ENCODE measurements at places on chromosomes 4 and X.

DNA sequence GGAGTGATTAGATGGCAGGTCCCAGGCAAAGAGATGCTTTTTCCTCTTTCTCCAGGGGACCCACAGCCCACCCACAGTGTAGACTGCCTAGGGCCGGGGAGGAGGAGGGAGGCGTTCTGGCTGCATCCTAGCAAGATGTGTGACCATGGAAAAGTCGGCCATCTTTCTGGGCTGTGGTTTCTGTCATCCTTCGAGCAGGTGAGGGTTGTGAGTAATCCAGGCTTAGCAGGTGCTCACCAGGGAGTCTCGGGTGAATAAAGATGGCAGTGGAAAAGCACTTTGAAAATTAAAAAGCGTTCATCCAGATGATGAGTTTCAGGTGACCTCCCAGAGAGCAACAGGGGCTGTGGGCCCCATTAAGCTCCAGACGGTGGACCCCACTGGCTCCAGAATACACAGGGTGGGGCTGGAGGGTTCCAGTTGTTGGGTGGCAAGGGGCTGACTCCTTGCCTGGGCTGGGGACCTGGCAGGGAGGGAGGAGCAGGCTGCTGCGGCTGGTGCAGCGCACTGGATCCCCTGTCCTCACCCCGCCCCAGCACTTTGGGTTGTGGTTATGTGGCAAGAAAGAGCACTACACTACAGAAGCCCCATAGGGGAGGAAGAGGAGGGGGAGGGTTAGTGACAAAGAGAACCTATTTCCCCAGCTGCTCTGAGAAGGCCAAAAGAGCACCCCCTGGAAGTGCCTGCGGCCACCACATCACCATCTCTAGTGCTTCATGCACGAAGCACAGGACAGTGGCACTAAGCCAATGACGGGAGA is 23.7 kb downstream of the ELF4 start:
- DNase-seq, result no peak

- DNase-seq, result no peak
Measured at GRCh38 chr4:124212815-124213630, 499.5 kb downstream of the ANKRD50 start.

DNA sequence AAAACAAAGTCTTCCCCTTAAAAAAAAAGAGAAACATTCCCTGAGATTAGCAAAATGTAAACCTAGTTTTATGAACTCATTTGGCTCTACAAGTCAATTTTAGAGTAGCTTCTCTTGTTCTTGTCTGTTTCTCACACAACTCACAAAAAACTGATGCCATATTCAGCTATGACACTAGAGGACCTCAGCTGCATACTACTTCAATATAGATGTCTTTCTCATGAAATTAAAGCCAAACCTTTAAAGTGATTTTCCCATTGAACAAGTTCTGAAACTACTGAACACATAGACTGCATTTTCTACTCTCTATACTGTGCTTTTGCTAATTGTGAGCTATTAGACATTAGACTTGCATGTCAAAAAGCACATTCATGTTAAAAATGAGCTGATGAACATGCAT is 49.8 kb downstream of the TBCK start:
- no peak for DNase-seq

DNA sequence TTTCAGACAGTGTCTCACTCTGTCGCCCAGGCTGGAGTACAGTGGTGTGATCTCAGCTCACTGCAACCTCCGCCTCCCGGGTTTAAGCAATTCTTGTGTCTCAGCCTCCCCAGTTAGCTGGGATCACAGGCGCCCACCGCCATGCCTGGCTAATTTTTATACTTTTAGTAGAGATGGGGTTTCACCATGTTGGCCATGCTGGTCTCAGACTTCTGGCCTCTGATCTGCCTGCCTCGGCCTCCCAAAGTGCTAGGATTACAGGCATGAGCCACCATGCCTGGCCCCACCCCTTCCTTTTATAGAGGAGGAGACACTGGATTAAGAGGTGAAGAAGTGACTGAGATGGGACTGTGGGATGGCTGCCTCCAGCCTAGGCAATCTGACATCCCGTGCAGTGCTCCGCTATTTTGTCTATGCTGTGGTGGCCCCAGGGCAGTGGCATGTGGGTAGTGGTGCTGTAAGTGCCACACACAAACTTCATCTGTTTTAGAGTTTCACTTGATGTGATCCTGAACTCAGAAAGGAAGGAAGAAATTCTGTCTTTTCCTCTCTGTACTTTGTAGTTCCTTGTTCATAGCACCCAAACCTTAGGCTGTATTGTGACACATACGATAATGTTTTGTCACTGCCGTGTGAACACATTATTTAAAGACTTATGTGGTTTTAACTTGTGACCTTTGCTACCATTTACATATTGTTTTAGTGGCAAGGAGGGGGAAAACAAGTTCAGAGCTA is 48.9 kb downstream of the FNIP2 start:
- no peak for DNase-seq

GRCh38 chr4:26126143-26126718 is 194.6 kb upstream of the RBPJ start:
- no peak for DNase-seq

DNA sequence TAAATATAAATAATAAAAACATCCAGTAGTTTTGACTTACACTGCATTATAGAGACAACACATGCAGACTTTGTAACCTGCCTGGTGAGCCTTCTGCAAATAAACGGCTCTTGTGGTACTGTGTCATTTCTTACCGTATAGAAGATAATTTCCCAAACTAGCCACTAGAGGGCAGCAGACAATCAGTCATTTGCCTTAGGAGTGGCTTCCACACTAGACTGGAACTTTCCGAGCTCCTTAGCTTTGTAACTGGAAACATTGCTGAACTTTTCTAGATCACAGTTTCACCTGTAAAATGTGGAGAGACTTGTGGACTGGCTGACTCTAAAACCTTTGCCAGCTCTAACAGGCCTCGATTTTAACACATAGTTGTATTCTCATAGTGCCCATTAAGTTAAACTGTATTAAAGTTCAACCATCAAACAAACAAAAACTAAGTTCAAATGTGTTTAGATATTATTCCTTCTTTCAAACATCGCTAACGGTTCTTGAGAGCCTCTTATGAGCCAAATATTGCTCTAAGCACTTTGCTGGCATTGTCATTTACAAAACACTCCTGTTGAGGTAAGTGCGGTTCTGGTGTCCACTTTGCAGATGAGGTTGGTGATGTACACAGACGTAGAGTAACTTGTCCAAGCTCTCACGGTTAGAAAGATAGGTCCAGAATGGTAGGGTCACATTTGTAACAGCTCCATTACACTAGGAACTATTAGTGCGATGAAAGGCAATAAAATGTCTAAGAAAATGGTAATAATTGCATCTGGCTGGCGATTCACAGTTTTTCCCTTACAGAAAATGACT is 345.5 kb downstream of the ANK2 start:
- peak; percentile 13 for DNase-seq

DNA sequence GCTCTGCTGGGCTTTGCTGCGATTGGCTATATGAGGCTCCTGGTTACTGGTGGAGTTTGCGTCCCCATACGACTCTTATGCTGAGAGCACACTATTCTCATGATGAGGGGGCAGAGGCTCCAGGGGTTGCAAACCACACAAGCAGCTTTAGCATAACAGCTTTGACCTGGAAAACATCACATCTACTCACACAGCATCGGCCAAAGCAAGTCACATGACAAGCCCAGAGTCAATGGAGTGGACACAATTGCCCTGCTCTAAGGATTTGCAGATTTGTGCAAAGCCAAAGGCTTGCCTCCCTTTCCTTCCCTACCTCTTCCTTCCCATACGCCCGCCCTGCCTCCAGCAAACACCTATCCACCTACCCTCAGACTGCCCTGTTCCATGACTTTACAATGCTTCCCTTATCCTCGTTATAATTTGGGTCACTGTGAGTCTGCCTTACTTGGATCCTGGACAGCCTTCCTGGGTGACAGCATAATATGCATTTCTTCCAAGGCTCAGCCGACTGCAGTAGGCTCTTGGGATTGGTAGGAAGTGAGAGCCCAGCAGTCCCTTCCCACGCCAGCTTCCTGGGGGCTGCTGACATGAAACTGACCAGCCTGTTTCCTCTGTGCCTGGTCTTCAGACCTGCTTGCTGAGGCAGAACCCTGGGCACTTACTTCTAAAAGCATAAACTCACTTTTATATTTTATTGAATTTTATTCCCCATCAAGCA is 208.2 kb upstream of the PSAPL1 start:
- no peak for DNase-seq

DNA sequence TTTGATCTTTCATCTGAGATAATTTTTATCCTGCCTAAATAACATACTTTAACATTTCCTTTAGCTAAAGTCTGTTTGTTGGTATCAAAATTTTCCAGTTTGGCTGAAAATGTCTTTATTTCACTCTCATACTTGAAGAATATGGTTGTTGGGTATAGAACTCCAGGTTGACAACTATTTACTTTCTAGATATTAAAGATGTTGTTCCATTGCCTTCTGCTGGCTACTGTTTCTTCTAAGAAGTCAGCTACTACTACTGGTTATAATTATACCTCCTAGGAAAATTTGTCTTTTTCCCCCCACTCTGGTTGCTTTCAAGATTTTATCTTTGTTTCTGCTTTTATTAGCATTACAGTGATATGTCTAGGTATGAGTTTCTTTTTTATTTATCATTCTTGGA is 75.7 kb downstream of the SH3RF1 start:
- no peak for DNase-seq

GRCh38 chr4:89488736-89489135 is 181.1 kb upstream of the GPRIN3 start:
- no peak for DNase-seq

DNA sequence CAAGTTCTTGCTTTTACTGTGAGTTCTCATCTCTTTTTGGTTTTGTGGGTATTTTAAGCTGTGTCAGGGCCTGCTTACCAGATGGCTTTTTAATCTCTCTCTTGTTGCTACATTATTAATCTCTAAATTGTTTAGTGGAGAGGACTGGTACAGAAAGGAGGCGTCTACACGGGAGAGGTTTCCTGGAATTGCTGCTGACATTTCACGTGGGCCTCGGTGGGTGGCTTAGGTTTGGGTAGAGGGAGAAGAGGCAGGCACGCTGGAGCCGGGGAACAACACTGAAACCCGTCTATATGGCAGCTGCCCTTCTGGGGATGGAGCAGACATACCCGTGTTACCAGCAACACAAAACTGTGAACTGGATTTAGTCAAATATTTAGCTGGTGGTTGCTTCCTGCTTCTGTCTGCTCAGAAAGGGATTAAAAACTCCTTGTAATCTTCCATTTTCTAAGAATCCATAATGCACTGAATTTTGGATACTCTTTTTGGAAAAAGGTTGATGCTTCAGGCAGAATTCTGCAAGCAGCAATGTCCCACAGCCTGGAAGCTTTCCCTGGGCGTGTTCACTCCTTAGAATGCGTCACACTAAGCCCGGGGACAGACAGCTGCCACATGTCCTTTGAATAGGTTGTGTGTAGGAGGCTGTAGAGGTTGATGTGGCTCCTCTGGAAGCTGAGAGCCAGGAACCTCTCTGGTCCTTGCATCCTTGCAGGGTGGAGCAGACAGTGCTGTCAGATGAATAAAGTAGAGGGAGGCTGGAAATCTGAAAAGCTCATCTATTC is 199.8 kb upstream of the GATB start:
- no peak for DNase-seq

DNA sequence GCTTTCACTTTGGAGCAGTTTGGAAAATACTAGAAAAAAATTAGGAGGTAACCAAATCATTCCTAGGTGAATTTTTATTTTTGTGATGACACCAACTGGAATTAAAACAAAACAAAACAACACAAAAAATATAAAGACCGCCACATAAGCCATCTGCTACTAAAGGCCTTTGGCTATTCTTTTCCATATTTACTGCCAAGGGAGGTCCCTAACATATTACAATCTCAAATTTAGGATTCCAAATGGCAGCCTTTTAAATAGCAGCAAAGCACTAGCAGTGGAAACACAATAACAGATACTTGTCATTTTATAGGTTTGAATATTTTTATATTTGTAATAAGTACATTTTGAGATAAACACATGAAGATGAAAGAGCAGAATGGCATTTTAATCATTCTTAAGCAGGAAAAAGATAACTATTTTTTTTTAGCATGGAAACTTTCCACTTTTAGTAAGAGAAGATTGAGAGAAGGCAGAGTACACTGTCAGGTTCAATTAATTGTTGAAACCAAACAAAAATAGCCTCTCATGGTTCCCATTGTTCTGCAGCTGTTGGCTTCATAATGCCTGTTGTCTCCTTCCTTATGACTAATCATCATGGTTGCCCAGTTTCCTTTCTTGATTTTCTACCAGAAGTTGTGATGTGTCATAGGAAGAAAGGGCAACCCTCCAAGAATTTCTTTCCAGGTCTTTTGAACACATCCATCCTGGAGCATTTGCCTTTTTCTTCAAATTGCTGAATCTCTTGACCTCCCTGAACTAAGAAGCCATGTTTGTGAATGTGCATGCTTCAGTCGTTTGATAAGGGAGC is 219.0 kb upstream of the EMCN start:
- no peak for DNase-seq

GRCh38 chr4:986879-987623 is at the start of gene IDUA:
Gene IDUA (plus strand): TSS chr4:987044. CDS start chr4:987085, 41 bp downstream.
- DNase-seq, result peak; percentile 75

GRCh38 chrX:14832586-14832985 is 40.3 kb downstream of the FANCB start:
- DNase-seq, result no peak

DNA sequence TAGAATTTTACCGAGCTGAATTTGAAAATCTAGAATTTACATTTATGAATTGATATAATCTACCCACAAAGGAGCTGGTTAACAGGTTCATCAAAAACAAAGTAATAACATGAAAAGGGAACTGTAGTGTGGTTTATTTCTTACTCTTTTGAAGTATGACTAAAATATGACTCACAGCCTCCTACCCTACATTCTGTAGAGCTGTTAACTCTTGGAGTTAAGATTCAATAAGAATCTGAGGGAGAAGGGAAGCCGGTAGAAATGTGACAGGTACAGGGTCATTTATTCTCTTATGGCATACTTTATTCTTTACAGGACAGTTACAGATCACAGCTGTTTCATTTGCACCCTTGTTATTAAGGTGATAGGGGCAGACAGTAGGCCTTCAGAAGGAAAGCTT is 132.2 kb upstream of the FAM47B start:
- no peak for DNase-seq

DNA sequence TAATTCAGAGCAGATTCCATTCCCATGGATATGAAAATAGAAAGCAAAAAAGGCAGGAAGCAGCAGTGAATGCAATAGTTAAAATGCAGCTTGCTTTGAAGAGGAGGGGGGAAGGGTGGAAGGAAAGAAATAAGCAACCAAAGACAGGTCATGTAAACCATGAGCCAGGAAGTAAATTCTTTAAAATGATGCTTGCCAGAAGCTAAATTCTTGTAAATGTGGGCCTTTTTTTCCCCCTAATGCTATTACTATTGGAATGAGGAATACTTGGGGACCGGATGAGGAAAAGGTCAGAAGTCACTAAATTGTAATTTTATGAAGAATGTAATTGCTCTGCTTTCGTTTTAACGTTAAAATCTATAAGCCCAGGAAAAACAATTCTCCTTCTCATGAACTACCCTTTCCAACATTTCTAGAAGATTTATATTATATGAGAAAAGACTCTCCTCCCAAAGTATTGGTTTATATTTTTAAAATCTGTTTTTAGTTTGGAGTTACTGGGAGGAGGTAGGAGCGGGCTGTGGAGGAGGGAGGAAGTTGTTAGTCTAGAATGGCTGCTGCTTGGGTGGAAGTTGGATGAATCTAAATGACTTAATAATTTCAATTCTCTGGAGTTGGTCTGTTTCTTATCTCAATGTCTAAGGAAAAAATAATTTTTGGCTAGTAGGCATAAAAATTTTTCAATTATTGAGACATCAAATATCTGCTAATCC is 77.6 kb upstream of the PCDH18 start:
- DNase-seq, result no peak

GRCh38 chr4:16225167-16225862 is 956 bp downstream of the TAPT1 start:
- DNase-seq, result no peak

GRCh38 chrX:78455901-78456300 is 128.5 kb upstream of the CYSLTR1 start:
- DNase-seq, result no peak

Data from stimulated activated CD8-positive, alpha-beta memory T cell treated with anti-CD3 and anti-CD28 coated beads, Interleukin-2, amount 100 ng/mL, for 1 hour (primary cell).